ENCODE measurements at places on chromosomes 5 and 9.

DNA sequence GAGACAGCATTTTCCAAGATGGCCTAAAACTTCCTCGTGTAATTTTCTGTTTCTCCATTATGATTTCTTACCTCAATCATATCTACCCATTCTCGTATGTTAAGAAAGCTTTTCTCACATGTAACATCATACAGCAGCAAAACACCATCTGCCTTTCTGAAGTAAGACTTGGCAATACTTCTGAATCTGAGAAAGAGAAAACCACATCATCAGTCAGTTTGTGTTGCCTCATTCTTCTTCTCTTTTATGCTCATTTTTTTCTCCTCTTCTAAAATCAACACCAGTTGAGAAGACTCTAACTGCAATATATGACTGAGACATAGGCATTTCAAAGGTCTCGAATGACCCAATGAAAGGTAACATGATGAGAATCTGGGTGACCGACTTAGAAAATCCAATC is 66.0 kb downstream of the RASEF start:
- DNase-seq: no peak

DNA sequence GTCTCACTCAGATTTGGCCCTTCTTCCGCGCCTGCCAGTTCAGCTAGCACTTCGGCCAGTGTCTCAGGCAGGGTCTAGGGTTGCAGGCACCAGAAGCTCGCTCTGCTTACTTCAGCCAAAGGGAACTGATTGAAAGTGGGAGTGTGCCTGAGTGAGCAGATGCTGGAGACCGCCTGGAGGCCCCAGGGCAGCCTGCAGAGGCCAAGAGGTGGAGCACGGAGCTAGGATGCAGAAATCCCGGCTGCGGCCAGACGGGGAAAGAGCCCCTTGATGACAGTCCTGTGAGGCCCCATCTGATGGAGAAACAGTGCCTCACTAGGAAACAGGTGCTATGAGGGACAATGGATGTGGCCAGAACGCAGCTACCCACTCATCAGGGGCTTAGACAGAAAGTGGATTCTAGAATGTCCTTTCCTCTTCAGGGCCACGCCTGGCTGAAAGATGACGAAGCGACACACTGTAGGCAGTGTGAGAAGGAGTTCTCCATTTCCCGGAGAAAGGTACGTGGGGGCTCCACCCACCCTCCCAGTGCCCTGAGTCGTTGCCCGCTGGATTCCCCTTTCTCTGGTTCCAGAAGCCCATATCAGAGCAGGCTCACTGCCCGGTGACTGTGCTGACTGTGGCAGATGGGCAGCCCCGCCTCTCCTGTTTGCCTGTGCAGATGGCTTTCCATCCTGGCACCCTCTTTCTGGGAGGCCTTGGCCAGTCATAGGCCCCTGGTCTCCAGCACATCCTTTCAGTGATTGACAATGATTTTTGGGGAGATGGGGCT is 16.1 kb downstream of the HNRNPH1 start:
- no peak for DNase-seq

DNA sequence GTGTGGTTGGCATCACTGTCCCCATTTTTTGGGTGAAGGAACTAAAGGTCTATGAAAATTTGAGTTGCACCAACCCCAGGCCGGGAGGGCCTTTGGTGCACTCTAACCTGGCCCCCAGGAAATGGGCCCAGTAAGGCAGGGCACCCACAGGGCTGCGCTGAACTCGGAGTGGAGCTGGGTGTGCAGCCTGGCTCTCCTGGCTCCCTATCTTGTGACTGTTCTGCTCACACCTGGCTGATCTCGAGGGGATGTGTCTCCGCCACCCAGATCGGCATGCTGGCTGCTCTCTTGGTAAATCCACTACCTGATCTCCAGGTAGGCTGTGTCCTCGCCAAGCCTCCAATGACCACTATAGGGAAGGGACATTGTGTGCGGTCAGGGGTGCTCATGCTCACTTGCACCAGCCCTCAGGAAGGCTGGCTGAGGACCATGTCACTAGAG is 259.8 kb downstream of the NSG2 start:
- DNase-seq: no peak

DNA sequence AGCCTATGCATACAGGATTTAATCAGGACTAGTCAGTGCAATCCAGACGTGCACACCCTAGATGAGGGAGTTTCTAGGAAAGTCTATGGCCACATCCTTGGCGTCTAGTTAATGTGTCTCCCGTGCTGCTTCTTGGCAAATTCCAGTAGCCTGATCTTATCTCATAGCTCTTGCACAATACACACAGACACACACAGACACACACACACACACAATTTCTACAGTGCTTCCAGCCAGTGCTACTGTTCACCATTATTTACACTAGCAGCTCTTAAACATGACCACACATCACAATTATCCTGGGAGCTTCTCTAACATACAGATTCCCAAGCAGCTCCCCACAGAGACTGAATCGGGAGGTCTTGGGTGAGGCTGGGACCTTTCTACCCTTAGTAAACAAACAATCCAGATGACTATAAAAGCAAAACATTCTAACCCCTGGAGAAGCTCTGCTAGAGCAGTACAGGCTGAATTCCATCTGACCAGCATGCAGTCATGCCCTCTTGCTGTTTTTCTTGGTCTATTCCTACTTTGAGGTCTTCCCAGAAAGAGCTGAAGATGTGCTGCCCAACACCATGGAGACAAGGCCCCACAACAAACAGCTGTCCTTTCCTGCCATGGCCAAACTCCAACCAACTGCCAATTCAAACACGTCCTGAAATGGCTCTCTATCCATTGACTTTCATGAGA is 236.6 kb downstream of the DEPDC1B start:
- DNase-seq: peak; percentile 58

DNA sequence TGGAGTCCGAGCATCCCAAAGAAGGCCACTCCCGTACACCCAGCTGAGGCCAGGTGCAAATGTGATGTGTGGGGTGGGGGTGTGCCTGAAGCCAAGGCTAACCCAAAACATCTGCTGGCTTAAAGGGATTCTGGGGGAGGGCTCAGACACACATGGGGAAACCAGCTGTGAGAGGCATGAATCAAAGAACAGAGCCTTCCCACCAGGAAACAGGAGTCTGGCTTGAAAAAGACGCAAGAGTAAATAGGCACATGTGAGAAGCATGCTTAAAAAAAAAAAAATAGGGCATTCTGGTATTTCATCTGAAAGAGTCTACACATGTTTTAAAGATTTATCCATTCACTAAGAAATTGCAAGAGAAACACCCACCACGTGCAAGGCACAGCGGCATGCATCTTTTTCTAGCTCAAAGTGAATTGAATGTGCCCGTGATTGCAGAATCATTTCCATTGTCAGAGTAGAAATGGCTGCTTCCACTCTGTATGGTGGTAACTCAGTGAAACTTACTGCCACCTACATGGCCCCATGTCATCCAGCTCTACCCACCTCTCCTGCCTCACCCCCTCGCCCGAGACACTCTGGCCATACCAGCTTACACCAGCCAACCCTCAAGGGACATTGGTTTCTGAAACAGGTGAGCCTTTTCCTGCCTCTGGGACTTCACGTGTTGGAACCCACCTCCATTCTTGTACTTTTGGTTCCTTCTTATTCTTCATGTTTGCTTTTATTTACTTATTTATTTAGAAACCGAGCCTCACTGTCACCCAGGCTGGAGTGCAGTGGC is 71.5 kb downstream of the SEMA5A start:
- no peak for DNase-seq

GRCh38 chr5:1371218-1371971 is 26.5 kb upstream of the CLPTM1L start:
- DNase-seq: no peak

DNA sequence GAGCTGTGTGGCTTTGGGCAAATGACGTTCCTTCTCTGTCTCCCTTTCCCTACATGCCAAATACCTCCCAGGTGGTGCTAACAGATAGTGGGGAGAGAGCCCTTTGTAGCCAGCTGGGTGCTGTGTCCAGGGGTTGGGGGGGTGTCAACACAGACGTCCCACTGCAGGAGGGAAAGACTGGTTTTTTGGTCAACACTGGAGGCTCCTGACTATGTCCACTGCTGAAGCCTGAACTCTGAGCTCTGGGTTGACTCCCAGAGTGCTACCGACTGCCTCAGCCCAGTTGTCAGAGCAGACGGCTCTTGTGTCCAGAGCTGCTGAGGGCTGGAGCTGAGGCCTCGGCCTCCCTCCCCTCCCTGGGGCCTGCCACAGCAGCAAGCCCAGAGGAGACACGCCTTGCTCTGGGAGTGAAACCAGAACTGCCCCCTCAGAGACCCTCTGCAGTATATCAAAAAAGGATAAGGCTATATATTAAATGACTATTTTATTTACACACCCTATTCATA is 14.8 kb upstream of the SLC25A51 start:
- no peak for DNase-seq

- DNase-seq: no peak
These were observed 116.0 kb downstream of the VAV2 start for GRCh38 chr9:133876144-133876543.

DNA sequence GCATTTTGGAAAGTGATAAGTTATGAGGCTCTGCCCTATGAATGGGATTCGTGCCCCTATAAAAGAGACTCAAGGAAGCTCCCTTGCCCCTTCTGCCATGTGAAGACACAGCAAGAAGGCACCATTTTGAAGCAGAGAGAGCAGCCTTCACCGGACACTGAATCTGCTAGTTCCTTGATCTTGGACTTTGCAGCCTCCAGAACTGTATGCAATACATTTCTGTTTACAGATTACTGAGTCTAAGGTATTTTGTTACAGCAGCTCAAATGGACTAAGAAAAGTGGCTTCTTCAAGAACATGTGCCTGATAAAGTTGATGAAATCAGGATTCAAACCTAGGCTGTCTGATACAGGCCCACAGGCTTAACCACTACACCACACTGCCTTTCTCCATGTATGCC is 131.6 kb upstream of the MAP3K1 start:
- no peak for DNase-seq

DNA sequence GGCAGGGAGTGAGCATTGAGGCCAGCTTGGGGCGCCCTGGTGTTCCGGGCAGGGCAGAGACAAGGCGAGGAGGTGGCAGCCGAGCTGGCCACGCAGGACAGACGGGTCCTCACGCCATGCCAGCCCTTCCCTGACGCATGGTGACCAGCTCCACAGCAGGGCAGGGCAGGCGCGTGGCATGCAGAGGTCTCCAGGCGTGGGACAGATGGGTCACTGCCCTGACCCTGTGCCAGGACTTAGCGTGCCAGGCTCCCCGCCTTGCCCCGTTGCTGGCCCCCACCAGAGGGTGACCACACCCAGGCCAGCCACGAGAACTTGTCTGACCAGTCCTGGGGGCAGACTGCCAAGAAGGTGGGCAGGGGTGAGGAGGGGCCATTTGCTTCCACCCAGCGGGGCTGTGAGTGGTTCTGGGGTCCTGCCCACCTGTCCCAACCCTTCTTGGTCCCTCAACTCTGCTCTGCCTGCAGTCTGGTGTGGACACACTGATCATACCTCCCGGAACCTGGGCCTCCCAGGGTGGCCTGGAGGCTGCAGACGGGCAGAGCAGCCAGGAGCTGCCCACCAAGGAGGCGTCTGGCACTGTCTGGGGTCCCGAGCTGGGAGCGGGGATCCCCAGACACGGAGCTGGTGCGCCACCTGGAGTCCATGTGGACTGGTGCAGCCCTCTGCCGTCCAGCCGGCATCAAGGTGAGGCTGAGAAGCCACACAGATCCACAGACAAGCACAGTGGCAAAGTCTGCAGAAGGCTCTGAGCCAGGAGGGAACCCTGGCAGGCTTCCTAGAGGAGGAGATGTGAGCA is at the start of gene RNF224:
RNF224 (plus strand) TSS at position 449 of the 799 bp plus-strand sequence. CDS start 834 bp downstream, outside the sequence.
- peak; percentile 75 for DNase-seq

DNA sequence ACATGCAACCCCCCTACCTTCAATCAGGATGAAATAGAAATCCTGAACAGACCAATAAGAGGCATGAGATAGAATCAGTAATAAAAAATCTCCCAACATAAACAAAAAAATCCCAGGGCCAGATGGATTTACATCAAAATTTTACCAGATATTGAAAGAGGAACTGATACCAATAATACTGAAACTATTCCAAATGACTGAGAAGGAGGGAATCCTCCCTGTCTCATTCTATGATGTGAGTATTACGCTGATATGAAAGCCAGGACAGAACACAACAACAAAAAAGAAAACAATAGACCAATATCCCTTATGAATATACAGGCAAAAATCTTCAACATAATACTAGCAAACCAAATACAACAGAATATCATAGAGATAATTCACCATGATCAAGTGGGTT is 109.0 kb upstream of the SMC2 start:
- no peak for DNase-seq

DNA sequence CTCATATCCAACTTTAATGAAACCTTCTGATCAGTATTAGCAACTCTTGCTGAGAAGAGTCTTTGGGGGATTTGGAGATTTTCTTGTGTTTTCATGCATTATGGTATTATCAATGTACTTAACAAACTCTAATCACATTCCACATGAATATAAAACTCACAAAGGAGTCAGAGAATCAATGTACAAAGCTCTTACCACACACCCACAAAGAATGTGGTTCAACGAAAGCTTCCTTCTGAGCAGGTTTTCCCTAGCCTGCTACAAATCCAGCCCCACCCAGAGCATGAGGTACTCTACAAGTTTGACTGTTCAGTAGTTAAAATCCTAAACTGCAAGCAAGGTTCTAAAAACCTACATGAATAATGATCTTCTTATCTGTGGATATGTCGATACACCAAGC is 210.1 kb downstream of the TARS1 start:
- DNase-seq: no peak

DNA sequence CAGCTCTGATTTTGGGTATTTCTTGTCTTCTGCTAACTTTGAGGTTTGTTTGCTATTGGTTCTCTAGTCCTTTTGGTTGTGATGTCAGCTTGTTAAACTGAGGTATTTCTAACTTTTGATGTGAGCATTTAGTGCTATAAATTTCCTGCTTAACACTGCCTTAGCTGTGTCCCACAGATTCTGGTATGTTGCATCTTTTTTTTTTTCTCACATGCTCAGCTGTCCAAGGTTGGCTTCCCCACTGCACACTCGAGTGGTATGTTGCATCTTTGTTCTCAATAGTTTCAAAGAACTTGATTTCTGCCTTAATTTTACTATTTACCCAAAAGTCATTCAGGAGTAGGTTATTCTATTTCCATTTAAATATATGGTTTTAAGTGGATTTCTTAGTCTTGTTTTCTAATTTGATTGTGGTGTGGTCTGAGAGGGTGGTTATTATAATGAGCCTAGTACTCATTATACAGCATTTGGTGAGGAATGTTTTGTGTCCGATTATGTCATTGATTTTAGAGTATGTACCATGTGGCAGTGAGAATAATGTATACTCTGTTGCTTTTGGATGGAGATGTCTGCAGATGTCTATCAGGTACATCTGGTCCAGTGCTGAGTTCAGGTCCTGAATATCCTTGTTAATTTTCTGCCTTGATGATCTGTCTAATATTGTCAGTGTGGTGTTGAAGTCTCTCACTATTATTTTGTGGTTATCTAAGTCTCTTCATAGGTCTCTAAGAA is 42.2 kb upstream of the IFNE start:
- DNase-seq: no peak

DNA sequence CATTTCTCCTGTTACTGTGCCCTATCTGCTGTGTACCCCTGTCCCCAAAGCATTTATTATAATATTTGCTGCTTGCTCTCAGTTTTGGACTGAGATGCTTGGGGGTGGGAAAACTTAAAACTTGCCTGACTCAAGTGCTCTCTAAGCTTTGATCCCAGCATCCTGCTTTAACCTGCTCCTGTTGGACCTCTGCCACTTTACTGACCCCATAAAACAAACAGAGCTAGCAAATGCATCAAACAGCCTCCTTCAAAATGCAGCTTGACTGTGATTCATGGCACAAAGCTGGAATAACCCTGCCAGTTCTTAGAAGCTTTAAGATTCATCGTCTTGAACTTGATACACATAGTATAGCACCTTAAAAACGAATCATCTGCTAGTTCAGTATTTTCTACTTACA is 212.5 kb downstream of the DEPDC1B start:
- DNase-seq: no peak

Data from EH (cell line).